Activated CD4-positive, alpha-beta T cell treated with anti-CD3 and anti-CD28 coated beads, Interleukin-2, amount 10 ng/mL, durations not matched to agents 24 days and 14 days (primary cell): ENCODE measurements at places on chromosomes 12 and 14. TPM values are rescaled to one million over a fixed set of nuclear protein-coding genes. Genes with fewer than 3 reads are reported as not detected.
A peak's percentile ranks its signal among the peaks of the same experiment; 100 is the strongest.

DNA sequence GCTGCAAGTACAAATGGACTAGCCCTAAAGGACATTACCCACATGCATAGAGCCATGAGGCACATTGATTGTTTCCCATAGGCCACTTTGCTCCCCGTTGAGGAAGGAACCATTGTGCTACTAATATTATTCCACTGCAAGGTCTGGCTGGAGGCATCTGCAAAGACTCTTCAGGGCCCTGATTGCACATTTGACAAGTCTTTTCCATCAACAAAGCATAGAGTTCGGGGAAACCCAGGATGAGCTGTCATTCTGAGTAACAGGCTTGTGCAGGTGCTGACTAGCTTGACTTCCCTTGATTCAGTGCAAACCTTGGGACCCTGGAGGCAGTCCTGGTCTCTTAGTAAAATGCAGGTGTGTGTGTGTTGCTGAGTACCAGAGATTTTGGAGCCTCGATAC is 73.8 kb downstream of the SUSD6 start:
- peak; percentile 90 for DNase-seq

- no peak for DNase-seq
These were observed 811.7 kb downstream of the GALC start for GRCh38 chr14:87181288-87181687.

Gene SLC25A47
- total RNA-seq: not detected in 2 replicates

Gene ZBTB1
- total RNA-seq: 45.4 and 46.5 TPM in 2 replicates

Gene GSC
- not detected in 2 replicates for total RNA-seq
